ENCODE measurements at places on chromosomes 3 and 15. TPM values are rescaled to one million over a fixed set of nuclear protein-coding genes. Genes with fewer than 3 reads are reported as not detected.

The RPL39L gene
- total RNA-seq, result 7.5 TPM

The IGSF10 gene
- 36.7 TPM for total RNA-seq

The OIP5 gene
- 0.94 TPM for total RNA-seq

The HIGD1A gene
- 58.4 TPM for total RNA-seq

The ITPKA gene
- total RNA-seq, result 0.78 TPM

The SENP7 gene
- total RNA-seq, result 28.3 TPM

The CMTM7 gene
- 12.3 TPM for total RNA-seq

The HCLS1 gene
- 27.8 TPM for total RNA-seq

The PDZRN3 gene
- total RNA-seq, result 88.5 TPM

The ST6GAL1 gene
- 30.2 TPM for total RNA-seq

GRCh38 chr3:63912768-63913588 lies 795 bp upstream of the SCAANT1 start:
- peak; percentile 78 for DNase-seq
- no peaks in the 10 kb centered on the region for H3K36me3 ChIP-seq
- H3K27ac ChIP-seq, result peak overlapping the region; percentile 100
- peaks cover 5% of the 10 kb centered on the region for H3K4me1 ChIP-seq

DNA sequence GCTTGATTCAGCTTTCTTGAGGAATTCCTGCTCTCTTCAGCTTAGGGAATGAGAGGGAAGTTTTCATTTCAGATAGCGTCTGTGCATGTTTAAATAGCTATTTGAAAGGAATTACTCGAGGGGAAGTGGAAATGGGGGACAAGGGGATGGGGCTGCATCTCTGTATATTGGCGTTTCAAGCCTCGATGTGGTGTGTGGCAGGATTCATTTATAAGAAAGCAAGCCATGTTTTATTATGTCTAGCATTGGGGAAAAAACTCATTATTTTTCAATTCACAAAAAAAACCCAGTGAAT lies 1.0 kb downstream of the ATP2C1 start:
- H3K27ac ChIP-seq, result peak overlapping the region; percentile 86
- no peak for DNase-seq
- H3K4me1 ChIP-seq, result peaks cover 1% of the 10 kb centered on the region
- H3K4me3 ChIP-seq, result peak overlapping the region; percentile 82
- no peaks in the 10 kb centered on the region for H3K27me3 ChIP-seq

DNA sequence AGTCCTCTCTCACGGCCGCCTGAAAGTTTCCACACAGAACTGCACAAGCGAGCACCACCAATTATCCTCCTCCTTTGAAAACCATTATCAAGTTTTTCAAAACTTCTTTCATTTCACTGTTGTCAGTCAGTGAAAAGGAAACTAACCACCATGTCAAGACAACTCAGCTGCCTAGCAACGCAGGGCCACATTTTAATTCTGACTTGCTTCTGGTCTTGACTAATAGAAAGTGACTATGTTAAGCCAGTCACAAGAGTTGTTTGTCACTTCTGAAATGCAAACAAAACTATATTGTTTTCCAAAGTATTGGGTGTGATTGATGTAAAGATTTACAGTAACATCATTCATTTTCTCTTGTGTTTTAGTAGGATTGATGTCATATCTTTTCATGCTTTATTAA lies 612.8 kb upstream of the AGTR1 start:
- no peaks in the 10 kb centered on the region for H3K4me1 ChIP-seq
- H3K4me3 ChIP-seq, result no peak overlapping the region
- no peak for DNase-seq
- H3K27me3 ChIP-seq, result no peaks in the 10 kb centered on the region

GRCh38 chr3:162193148-162194095 lies 696.8 kb downstream of the OTOL1 start:
- H3K36me3 ChIP-seq, result no peaks in the 10 kb centered on the region
- H3K27ac ChIP-seq, result no peak overlapping the region
- no peak overlapping the region for H3K4me3 ChIP-seq
- H3K27me3 ChIP-seq, result no peaks in the 10 kb centered on the region

- H3K4me3 ChIP-seq, result no peak overlapping the region
- no peaks in the 10 kb centered on the region for H3K4me1 ChIP-seq
- no peaks in the 10 kb centered on the region for H3K27me3 ChIP-seq
- peak; percentile 14 for DNase-seq
- H3K27ac ChIP-seq, result no peak overlapping the region
Measured at GRCh38 chr3:187286467-187287059, 5.0 kb downstream of the MASP1 start.

DNA sequence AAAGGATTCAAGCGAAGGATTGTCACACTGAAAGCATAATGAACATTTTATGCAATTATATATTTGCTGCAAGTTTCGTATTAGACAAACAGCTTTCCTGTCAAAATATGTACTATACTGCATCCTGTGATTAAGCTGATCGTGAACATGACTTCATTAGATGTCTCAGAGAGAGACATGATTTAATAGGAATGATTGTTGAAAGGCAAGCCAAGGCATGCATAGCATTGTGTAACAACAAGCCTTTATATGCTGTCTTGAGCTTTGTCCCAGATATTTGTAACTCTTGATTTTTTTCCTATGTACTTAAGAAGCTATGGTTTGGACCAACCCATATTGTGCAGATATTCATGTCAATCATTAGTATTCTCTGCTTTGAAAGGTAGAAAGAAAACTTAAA lies 309.1 kb downstream of the KCNH8 start:
- H3K36me3 ChIP-seq, result no peaks in the 10 kb centered on the region
- H3K27me3 ChIP-seq, result no peaks in the 10 kb centered on the region
- no peaks in the 10 kb centered on the region for H3K4me1 ChIP-seq
- H3K27ac ChIP-seq, result no peak overlapping the region
- no peak overlapping the region for H3K4me3 ChIP-seq

DNA sequence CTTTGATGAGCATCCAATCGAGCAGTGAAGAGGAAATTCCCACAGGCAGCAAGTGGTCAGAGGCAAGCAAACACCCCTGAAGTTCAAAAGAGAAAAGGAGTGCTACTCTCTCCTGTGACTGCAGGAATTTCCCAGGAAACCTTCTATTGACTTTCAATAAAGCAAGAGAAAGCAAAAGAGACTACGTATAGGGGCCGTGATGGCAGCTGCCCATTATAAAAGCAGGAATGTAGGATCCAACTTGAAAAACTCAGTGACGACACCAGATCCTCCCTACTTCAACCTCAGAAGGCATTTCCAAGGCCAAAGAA lies 53.1 kb upstream of the IP6K2 start:
- no peak overlapping the region for H3K27ac ChIP-seq
- no peaks in the 10 kb centered on the region for H3K36me3 ChIP-seq
- H3K4me1 ChIP-seq, result no peaks in the 10 kb centered on the region
- no peak overlapping the region for H3K4me3 ChIP-seq

DNA sequence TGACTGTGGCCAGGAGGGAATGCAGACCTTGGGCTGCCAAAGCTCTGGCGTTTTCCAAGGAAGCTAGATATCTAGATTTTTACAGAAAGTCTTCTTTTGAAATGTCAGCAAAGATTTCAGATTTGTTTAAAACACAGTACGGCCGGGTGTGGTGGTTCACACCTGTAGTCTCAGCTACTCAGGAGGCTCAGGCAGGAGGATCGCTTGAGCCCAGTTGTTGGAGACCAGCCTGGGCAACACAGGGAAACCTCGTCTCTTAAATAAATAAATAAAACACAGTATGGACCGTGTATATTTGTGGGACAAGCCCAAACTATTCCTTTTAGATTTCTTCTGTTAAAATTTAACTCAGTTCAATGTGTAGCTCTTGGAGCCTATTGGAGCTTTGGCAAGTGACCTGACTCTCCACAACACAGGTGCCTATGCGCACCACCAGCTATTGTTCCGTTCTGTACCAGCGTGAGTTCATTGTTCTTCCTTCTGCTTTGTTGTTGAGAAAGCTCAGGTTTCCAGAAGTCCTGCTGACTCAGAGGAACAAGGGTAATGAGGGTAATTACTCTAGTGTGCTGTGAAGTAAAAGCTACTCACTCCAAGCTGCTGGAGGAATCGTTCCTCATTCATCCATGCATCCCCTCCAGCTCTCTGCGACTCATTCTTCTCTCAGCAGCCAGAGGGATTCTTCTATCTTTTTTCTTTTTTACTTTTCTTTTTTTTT lies 73.1 kb upstream of the SLC6A6 start:
- H3K4me3 ChIP-seq, result no peak overlapping the region
- DNase-seq, result no peak
- H3K36me3 ChIP-seq, result no peaks in the 10 kb centered on the region
- no peaks in the 10 kb centered on the region for H3K4me1 ChIP-seq

DNA sequence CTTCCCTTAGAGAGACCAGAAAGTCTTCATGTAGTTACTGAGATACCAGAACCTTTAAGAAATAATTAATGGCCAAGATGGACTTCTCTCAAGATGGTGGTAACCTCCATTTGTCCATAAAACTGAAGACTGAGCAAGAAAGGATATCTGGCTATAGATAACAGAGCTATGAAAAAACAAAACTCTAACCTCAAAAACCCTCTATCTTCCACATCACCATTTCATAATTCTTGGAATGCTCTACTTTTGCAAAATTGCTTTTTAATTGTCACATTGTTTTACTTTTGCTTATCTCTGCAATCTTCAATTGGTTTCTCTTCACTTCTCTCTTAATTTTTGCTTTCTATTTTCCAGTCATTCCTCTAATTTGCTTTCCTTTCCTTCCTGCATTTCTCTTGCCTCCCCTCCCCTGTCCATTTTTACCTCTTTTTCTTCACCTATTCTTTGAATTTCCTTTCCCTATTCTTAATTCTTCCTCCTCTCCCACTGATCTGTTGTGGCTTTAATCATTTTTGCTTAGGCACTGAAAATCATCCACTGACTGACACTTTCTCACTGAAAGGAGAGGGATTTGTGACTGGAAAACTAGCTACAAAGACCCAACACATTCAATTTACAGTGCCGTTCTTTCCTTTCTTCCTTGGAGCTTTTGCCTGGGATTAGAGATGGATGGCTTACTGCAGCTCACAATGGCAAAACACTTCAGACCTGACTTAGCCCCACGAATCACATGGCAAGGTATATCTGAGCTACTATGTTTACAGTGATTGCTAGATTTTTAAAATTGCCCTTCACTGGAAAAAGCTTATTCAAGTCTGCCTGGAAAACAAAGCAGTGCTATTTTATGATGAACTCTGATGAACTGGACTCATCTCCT lies 242.8 kb downstream of the CHST2 start:
- DNase-seq, result no peak
- H3K27me3 ChIP-seq, result no peaks in the 10 kb centered on the region
- H3K4me1 ChIP-seq, result no peaks in the 10 kb centered on the region
- no peak overlapping the region for H3K4me3 ChIP-seq
- no peak overlapping the region for H3K27ac ChIP-seq

- no peak for DNase-seq
- H3K36me3 ChIP-seq, result no peaks in the 10 kb centered on the region
- H3K27me3 ChIP-seq, result no peaks in the 10 kb centered on the region
- H3K27ac ChIP-seq, result no peak overlapping the region
Measured at GRCh38 chr15:50113992-50114780, 4.8 kb downstream of the ATP8B4 start.

- no peak overlapping the region for H3K4me3 ChIP-seq
- no peaks in the 10 kb centered on the region for H3K27me3 ChIP-seq
- H3K36me3 ChIP-seq, result no peaks in the 10 kb centered on the region
Measured at GRCh38 chr3:111903067-111903511, 44.0 kb downstream of the PHLDB2 start.

DNA sequence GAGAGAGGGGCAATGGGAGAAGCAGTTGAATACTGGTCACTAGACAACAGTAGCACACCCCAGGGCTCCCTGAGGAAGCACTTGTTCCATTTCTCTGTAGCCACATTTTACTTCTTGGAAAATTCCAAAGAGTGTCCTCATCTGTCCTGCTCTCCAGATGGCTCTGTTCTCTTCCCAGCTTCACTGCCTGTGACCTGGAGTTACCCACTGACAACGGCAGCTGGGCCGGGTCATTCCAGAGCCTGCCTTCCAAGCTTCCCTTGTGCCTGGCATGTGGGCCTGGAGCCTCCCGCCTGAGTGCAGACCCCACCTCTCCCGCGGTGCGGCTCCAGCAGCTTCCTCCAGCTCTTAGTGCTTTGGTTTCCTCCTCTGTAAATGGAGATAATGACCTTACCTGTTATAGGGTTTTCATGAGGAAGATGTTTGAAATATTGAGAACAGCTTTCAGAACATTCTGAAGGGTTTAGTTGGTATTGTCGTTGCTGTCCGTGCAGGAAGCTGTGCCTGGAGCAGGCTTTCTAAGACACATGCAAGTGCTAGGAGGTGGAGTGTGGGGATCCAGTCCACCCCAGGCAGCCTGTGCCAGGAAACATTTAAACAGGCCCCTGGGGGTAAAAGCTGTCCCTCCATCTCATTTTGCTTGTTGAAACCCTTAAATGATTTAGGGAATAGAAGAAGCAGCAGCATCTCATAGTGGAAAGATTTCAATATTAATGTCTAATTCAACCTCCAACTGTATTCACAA lies 24.8 kb downstream of the EFCC1 start:
- no peak for DNase-seq
- no peak overlapping the region for H3K27ac ChIP-seq
- H3K36me3 ChIP-seq, result no peaks in the 10 kb centered on the region
- no peak overlapping the region for H3K4me3 ChIP-seq
- no peaks in the 10 kb centered on the region for H3K27me3 ChIP-seq

- H3K27ac ChIP-seq, result no peak overlapping the region
- no peak for DNase-seq
- no peaks in the 10 kb centered on the region for H3K36me3 ChIP-seq
- H3K4me1 ChIP-seq, result no peaks in the 10 kb centered on the region
- no peaks in the 10 kb centered on the region for H3K27me3 ChIP-seq
Measured at GRCh38 chr15:34603095-34603494, 19.6 kb upstream of the GOLGA8B start.

DNA sequence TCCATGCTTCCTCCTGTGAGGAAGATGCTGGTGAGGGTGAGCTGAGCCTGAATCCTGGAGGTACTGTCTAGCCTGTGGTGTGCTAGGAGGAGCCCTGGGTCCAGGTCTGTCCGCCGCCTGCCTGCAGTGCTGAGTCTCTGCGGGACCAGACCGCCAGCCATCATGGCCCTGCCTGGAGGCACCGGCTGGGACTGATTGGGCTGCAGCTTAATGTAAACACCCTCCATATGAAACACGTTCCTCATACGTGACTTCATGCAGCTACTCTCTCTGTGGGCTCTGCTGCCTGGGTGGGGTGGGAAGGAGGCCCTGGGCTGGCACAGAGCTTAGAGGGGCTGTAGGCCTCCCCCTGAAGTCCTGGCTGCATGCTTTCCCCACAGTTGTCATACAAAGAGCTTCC lies 67.4 kb downstream of the FBLN2 start:
- H3K4me1 ChIP-seq, result no peaks in the 10 kb centered on the region
- H3K27me3 ChIP-seq, result no peaks in the 10 kb centered on the region
- H3K4me3 ChIP-seq, result no peak overlapping the region
- DNase-seq, result no peak
- H3K36me3 ChIP-seq, result no peaks in the 10 kb centered on the region

GRCh38 chr3:47250309-47251060 lies 32.1 kb downstream of the KIF9 start:
- H3K4me3 ChIP-seq, result no peak overlapping the region
- H3K27ac ChIP-seq, result no peak overlapping the region
- H3K4me1 ChIP-seq, result no peaks in the 10 kb centered on the region

GRCh38 chr3:76065964-76066363 lies 280.6 kb upstream of the ZNF717 start:
- no peak for DNase-seq
- H3K27ac ChIP-seq, result no peak overlapping the region
- no peaks in the 10 kb centered on the region for H3K4me1 ChIP-seq
- no peak overlapping the region for H3K4me3 ChIP-seq
- H3K27me3 ChIP-seq, result no peaks in the 10 kb centered on the region

Measured in ovary (tissue), 10 donors.